ENCODE measurements at places on chromosomes 13 and 19.
A peak's percentile ranks its signal among the peaks of the same experiment; 100 is the strongest.

DNA sequence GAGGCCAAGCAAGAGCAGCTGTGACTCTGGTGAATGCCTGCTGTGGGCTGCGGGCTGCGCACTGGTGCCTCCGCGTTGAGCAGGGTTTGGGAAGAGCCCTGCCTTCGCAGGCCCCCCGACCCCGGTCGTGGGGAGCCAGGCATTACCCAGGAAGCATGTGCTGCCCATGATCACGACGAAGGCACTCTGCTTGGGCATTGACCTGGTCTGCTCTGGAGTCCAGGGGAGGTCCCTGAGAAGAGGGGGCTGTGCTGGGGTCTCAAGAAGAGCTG, 19.2 kb downstream of the RANBP3 start:
- no peak for DNase-seq

- no peak for DNase-seq
Observed at GRCh38 chr13:78402708-78403400, 200.5 kb downstream of the POU4F1 start.

GRCh38 chr13:98999639-98999952, 21.7 kb upstream of the DOCK9 start:
- DNase-seq: no peak

DNA sequence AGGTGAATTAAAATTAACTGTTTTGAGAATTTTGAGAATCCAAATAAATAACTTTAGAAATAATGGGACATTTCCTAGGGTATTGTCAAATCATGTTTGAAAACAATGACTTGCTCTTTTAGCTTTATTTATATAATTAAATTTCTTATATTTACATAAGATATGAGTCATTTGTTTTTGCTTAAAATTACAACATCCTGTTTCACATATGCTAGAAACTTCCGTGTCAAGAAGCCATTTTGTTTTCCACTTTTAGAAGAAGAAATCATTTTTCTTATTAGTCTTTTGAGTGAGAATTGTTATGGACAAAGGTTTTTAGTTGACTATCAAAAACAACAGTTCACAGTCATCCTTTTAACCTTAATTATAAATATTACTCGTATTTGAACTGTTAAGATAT, 48.2 kb downstream of the DPY19L3 start:
- no peak for DNase-seq

GRCh38 chr13:81409284-81409683, 1068.4 kb upstream of the SPRY2 start:
- no peak for DNase-seq

DNA sequence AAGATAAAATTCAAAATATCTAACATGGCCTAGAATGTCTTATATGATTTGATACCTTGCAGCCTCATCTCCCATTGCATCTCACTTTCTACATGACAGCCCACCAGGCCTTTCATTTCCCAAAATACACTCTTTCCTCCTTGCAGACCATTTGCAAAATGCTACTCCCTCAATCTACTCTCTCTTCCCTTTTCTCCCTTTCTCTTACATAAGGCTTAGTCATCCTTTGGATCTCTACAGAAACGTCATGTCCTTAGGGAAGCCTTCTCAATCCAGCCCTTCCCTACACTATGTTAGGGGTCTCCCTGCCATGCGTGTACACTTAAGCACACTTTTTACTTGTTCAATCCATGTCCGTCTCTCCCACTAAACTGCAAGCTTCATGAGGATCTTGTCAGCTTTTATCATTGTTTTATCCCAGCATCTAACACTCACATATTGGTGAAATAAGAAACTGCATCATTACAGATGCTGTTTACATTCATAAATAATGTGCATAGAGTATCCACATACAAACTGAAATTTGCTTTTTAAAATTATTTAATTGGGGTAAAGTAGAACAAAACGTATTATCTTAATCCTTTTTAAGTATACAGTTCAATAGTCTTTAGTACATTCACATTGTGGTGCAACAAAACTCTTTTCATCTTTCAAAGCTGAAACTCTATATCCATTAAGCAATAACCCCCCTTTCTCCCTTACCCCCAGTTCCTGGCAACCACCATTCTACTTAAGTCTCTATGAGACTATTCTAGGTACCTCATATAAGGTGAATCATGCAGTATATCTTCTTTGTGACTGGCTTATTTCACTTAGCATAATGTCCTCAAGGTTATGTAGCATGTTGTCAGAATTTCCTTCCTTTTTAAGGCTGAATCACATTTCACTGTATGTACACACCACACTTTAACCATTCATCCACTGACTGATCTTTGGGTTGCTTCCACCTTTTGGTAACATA, 11.5 kb upstream of the WBP4 start:
- DNase-seq: no peak

DNA sequence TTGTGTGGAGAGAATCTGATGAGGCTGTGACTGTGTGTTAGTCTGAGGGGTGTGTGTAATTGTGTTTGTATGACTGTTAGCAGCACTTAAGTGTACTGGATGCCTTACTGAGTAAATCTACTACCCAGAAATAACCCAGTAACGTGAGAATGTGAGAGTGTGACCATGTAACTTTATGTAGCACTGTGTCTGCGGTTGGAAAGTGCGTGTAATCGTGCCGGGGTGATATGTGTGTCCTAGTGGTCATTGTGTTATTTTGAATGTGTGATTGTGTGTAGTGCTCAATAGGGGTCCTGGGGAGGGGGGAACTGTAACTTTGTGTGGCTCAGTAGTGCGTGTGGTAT, 550 bp downstream of the ZNF383 start:
- no peak for DNase-seq

DNA sequence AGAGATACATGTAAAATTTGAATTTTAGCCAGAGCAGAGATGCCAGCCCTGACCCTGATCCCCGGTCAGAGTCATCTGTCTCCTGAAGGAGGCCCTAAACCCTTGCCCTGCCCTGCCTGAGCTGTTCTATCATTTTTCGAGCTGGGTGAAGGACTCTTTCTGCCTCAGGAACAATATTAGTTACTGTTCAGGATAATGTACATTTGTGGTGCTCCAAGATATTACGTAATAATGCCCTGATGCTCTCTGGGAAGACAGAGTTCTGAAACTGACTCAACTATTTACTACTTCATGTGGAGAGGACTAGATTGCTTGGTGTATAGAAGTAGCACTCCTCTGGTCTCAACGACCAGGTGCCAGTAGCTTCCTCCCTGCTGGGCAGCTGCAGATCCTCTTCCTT, 37.9 kb upstream of the UBL3 start:
- no peak for DNase-seq

DNA sequence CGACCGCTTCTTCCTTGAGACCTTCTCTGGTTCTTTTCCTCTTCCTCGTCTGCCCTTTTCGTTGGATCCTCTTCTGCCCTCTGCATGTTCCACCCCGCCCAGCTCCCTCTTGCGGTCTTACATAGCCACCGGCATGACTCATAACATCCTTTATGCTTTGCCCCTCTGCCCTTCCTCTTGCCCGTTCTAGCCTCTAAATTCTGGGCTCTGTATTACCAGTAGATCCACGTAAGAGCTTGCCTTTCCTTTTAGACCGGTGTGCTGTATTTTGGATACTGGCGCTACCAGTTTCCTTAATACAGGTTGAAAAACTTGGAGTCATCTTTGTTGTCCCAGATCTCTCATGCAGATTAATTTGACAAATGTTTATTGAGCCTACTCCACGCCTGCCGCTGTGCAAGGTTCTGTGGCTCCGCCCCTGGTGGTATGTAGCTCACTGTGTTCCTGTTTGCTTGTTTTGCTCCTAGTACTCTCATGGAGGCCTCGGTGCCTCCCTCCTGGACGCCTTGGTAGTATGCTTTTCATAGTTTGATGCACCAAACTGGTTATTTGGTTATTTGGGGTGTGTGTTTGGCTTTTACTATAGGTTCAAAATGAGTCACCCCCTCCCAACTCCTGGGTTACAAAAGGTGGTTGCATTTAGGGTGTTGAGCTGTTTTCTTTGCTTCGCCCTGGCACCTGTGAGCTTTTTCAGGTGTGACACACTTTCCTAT, 1.7 kb downstream of the GTF3A start:
- DNase-seq: peak; percentile 53
